Fibroblast of upper back skin (primary cell): ENCODE measurements at places on chromosomes 3 and 15.

GRCh38 chr15:33580526-33580925, 269.8 kb downstream of the RYR3 start:
- no peak for DNase-seq

GRCh38 chr3:120147072-120147871, 53.0 kb upstream of the GSK3B start:
- no peak for DNase-seq

GRCh38 chr15:38670128-38671005, 105.8 kb upstream of the RASGRP1 start:
- DNase-seq: no peak

- DNase-seq: no peak
Measured at GRCh38 chr3:187448674-187449073, 80.5 kb downstream of the RTP4 start.

DNA sequence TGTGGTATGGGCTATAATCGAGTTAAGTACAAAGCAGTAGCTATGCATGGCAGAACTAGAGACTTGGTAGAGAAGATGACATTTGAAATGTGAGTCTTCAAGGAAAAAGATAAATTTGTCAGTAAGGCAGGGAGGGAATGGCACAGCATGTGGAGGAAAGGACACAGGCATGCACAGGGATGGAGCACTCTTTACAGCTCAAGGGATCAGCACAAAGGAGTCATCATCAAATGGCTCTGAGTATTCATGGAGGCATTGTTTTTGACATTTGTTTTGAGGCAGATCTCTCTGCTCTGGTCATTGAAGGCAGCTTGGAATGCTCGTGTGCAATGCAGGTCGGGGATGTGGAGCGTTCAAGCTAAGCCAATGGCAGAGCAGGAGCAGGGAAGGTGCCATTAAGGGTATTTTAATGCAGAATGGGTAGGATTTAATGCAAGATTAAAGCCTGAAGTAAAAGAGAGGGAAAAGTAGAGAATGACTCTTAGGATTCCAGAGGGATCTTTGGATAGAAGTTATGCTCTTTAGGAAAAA, 213.0 kb downstream of the MYRIP start:
- no peak for DNase-seq

DNA sequence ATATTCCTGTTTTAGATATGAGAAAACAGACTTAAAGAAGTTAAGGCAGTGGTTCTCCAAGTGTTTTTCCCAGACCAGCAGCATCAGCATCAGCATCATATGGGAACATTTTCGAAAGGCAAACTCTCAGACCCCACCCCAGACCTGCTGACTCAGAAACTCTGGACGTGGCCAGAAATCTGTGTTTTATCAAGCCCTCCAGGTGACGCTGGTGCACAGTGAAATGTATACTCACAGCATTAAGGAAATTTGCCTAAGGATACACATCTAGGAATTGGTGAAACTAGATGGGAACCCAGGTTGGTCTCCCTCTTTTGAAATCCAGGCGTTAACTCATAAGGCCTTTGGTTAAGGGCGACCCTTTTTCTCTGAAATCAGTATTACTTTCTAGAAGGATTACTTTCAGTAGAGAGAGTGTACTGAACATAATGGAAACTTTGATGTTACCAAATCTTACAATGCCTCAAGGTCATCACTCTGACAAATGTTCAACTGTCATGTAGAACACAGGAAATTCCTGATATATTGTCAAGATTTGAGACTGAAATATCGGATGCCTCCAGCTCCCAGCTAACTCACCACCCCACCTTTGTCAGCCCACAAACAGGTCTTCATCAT, 910.2 kb downstream of the ROBO1 start:
- peak; percentile 53 for DNase-seq

DNA sequence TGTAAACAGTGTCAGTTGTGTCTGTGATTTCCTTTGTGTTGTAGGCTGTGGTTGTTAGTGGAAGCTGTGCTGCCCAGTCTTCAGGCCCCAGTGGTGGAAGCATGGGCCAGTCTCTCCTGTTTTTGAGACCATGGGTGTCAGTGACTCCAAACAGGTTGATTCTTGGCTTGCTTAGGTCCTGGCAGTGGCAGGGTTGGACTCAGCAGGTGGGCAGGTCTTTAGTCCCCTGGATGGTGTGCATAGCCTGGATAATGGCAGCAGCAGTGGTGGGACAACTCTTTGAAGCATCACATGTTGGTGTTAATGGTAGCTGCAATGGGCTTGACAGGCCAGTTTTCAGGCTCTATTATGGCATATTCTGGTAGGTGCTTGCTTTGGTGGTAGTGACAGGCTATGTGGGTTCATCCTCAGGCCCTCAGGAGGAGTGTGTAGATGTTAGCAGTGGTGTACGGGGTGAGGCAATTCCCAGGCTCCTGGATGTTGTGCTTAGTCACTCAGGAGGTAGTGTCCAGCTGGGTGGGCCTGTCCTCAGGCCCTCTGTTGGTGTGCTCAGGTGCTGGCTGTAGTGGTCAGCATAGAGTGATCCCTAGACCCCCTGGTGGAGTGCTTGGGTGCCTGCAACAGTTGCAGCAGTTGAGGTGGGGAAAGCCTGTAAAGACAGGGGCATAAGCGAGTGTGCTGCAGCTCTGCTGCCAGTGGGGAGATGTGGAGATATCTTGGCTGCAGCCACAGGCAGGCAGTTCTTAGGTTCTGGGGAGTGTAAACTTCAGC, 596.7 kb downstream of the PDCD6IP start:
- no peak for DNase-seq

- DNase-seq: no peak
Measured at GRCh38 chr15:101022876-101023275, 103.7 kb downstream of the LRRK1 start.

- DNase-seq: no peak
Measured at GRCh38 chr15:34436126-34436955, 1.3 kb downstream of the GOLGA8A start.

DNA sequence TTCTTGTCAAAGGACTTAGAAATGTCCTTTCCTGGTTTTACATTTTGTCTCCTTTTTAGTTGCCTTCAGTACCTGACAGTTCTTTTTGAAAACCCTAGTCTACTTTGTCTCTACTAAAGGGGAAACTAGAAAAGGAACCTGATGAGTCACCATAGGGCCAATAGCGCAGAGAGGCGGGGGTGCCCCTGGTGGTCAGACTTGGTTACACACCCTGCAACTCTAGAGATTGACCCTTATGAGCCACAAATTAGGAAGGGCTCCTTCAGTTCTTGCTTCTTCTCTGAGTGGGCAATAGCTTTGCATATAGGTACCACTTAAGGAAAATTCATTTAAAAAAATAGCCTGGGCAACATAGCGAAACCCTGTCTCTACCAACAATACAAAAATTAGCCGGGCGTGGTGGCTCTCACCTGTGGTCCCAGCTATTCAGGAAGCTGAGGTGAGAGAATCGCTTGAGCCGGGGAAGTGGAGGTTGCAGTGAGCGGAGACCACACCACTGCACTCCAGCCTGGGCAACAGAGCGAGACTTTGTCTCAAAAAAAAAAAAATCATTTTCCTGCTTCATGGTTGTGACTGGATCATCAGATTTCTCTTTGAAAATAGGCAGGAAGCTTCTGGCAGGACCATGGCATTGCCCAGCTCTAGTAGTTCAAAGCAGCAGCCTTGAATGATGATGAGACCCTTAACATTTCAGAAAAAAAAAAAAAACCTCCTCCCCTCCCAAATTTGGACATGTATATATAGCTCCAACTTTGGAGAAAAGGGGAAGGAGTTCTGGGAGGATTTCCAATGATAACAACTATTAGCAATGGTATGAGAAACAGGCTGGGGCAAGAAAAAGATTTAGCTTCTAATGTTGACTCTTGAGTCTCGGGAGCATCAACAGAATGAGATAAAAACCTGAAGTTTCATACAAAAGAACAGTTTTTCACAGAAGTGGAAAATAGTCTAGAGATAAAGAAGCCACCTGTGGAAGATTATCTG, 45.2 kb upstream of the RASA2 start:
- DNase-seq: peak; percentile 86

DNA sequence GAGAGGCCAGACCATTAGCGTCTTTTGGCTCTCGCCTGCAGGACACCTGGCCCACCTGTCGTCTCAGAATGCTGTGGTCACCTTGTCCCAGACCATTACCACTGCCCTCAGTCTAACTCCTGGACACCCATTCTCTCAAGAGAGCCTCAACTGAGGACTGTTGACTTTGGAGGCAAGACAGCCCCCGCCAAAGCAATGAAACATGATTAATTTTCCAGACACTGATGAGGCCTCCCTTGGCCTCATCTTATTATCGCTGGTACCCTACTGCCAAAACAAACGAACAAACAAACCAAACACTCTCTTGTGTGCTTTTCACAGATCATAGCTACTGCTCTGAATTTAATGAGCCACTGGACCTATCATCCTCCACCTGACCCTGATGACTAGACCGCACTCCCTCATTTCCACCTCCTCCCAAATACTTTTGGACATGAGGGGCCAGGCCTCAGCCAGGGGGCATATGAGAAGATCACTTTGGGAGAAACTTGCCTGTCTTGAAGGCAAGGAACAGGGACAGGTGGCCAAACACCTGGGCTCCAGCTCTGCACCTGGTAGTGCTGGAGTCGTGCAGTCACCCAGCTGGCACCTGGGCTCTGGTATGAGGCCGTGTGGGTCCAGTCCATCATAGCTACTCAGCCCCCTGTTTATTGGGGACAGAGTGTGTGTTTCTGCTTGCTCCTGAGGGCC, 27.6 kb downstream of the ALS2CL start:
- DNase-seq: no peak

- no peak for DNase-seq
Measured at GRCh38 chr3:193506921-193507320, 47.8 kb downstream of the ATP13A4 start.

- peak; percentile 25 for DNase-seq
Measured at GRCh38 chr3:59653405-59654122, 603.7 kb upstream of the CFAP20DC start.

GRCh38 chr3:52507359-52507758, 12.2 kb downstream of the STAB1 start:
- DNase-seq: peak; percentile 19

DNA sequence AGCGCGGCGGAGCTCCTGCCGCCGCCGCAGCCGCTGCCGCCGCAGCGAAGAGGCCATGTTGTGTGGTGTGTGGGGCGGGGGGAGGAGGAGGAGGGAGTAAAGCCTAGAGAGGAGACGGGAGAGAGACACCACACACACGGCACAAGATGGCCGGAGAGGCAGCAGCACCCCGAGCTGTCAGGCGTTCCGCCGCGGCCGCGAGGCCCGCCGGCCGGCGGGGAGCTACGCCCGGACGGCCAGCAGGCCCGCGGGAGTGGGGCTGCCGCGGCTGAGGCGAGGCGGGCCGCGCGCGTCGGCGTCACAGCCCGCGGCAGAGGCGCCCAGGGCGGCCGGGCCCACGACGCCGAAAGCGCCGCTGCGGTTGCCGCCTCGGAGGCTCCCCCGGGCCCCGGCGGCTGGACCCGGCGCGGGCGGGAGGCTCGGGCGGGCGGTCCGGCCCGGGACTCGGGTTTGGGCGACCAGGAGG, 17.4 kb upstream of the CHD2 start:
- no peak for DNase-seq

- no peak for DNase-seq
Measured at GRCh38 chr3:195255176-195255500, 15.8 kb downstream of the XXYLT1 start.

- peak; percentile 90 for DNase-seq
Measured at GRCh38 chr3:66423791-66424190, 77.0 kb downstream of the LRIG1 start.

- no peak for DNase-seq
Measured at GRCh38 chr3:41159588-41160189, 39.6 kb upstream of the CTNNB1 start.

- no peak for DNase-seq
Measured at GRCh38 chr15:70179309-70179892, 81.7 kb upstream of the TLE3 start.

DNA sequence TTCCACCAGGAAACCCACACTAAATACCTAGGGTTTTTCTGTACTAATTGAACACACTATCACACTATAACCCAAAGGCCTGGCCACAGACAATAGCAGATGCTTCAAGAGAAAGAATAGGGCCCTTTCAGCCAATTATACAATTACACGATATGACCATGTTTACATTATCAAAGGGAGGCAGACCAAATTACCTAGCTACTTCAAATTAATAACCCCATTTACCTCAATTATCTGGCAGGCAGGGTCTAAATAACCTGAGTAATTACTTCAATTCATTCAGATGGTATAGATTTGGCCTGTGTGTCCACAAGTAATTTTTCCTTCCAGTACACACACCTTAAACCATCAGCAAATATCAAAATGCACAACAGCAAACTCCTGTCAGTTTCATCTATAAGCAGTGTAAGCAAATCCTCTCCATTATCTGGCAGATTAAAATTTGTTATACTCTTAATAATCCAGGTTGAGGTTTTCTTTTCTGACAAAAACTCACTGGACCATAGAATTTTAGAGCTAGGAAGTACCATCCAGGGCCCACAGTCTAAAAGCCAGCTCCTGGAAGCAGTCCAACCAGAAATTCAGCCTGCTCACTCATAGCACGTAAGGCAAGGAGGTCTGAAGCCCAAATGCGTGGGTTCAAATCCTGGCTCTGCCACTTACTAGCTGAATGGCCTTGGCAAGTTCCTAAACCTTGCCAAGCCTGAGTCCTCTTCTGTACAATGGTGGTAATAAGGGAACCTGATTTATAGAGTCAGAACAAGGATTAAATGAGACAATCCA, 51.8 kb downstream of the RFTN1 start:
- DNase-seq: no peak

DNA sequence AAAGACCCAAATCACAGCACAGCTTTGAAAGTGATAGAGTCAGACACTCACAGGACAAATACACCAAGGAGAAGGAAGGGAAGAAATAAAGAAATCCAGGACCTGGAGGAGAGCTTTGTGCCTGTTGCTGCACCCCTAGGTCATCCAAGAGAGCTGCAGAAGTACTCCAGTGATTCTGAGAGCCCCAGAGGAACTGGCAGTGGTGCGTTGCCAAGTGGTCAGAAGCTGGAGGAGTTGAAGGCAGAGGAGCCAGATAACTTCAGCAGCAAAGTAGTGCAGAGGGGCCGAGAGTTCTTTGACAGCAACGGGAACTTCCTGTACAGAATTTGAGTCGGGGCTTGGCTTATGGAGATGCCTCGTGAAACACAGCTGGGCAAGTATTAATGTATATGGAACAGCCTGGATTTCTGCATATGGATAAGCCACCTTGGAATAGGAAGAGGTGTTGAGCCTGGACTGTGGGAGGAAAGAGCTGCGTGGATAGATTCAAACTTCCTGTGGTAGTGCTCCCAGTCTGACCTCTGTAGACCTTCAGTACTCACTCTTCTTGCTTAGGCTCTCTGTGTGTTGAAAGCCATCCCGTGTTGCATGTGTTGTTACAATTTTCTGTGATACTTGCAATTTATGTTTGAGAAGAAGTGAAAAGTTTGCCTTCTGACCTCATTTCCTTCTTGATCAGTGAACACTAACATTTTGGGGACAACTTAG, 6.1 kb downstream of the NGRN start:
- no peak for DNase-seq

DNA sequence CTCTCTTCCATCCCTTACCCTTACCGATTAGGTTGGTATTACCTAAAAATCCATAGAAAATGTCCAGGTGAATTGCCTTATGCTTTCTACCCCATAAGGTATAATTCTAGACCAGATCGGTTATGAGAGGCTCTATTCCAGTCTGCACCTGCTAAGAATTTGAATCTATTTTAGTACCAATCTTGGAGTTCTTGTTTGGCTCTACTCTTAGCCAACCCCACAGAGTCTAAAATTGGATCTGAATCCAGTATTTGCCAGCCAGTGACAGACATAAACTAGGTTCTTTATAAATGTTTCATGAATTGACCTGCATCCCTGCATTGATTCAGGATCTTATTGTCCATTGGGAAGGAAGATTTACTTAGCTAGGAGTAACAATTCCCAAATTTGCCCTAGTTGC, 6.5 kb downstream of the KLHL24 start:
- no peak for DNase-seq
